HT-29 (cell line): ENCODE measurements at places on chromosomes 3 and 15. TPM values are rescaled to one million over a fixed set of nuclear protein-coding genes. Genes with fewer than 3 reads are reported as not detected.

PSMD2 gene
- 306 and 330 TPM in 2 replicates for total RNA-seq

SPTBN5 gene
- total RNA-seq = 1.6 and 2.0 TPM in 2 replicates

ATP13A5 gene
- total RNA-seq = not detected in 2 replicates

ITIH1 gene
- total RNA-seq = 0.08 TPM in 1 of 2 replicates, not detected in the other

EDEM1 gene
- total RNA-seq = 35.8 and 36.0 TPM in 2 replicates

SAMD7 gene
- not detected in 2 replicates for total RNA-seq

BLOC1S6 gene
- 18.5 and 25.4 TPM in 2 replicates for total RNA-seq

TUSC7 gene
- not detected in 2 replicates for total RNA-seq

THPO gene
- 0.50 and 0.56 TPM in 2 replicates for total RNA-seq

TPM1 gene
- total RNA-seq = 155 and 197 TPM in 2 replicates
